ENCODE measurements at places on chromosomes 6 and 20.

- DNase-seq = peak; percentile 31
Measured at GRCh38 chr6:32668226-32668747, 1.8 kb upstream of the HLA-DQB1 start.

GRCh38 chr20:45502561-45502960 lies 12.9 kb downstream of the SPINT3 start:
- DNase-seq = no peak

DNA sequence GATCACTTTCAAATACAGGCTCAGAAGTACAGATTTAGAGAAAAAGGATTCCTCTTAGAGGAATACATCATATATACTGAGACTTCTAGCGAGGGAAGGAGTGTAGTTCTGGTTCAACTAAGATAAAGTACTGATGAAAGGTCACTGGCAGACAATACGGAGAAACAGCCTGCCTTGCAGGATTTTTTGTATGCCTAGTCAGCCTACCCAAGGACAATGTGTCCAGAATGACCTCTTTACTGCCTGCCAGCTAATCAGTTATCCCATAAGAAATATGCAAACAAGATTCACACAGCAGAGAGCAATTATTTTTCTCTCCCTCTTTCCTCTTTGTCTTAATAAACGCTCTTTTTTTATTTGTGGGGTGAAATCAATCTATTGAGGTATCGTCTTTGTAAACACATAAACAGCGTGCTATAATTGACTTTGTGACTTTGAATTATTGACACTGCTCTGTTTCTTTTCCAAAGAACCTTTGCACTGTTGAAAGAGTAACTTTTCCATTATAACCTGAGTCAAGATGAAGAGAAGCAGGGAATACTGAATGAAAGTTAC lies 1.4 kb upstream of the TSPYL4 start:
- DNase-seq = no peak

- DNase-seq = no peak
Measured at GRCh38 chr6:119077391-119077642, 1.1 kb downstream of the FAM184A start.

- DNase-seq = no peak
Measured at GRCh38 chr20:35837577-35838195, 65.9 kb downstream of the PHF20 start.

- DNase-seq = no peak
Measured at GRCh38 chr6:129402244-129402643, 307.7 kb downstream of the ARHGAP18 start.

GRCh38 chr20:44056010-44056698 lies 130.8 kb downstream of the JPH2 start:
- DNase-seq = peak; percentile 42

- no peak for DNase-seq
Measured at GRCh38 chr6:121040831-121041230, 293.4 kb downstream of the TBC1D32 start.

DNA sequence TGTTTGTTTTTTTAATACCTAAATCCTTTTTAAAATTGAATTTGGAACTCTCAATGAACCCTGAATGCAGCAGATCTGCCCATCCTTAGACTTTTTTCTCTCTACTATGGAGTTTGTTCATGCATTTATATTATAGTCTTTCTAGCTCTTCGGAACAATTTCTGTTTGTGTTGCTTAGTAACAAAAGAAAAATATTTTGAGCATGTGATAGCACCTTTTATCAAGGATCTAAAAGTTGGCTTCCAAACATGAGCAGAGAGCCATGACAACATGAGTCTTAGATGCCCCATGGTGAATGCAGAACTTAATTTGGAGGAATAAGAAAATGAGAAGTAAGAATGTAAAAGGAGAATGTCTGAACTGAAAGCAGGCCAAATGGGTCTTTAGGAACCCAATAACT lies 133.7 kb downstream of the EDN1 start:
- DNase-seq = no peak

DNA sequence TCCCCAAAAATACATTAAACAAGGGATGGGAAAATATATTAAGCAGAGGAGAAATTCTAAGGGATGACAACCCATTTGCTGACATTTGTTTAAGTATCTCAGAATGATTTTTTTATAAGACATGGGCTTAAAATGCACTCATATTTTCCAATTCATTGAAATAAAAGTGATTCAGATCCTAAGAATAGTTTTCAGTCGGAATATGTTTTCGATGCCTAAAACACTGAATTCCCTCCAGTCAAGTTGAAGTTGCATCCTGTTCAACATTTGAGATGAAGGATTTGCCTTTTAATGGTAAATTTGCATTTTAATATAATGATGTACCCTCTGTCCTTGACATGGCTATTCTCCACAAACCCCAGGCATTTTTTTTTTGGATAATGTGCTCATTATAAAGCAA lies 79.3 kb downstream of the PTCHD4 start:
- DNase-seq = no peak

GRCh38 chr6:158648682-158649131 lies 1.1 kb upstream of the SYTL3 start:
- peak; percentile 34 for DNase-seq

DNA sequence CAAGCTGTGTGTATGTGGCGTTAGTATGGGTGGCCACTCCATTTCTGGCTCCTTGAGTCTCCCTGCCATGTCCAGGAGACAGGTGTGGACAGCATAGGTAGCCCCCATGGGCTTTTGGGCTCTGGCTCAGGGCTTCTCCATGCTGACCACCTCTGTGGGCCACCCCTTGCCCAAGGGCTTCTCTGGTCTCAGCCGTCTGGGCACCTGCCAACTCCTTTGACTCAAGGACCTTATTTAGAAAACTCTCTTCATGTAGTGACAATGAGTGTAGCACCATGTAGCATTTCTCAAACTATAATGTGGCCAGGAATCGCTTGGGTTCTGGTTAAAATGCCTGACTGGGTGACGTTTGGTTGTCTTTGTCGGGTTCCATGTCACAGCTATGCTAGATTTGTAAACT lies 5.1 kb upstream of the GTSF1L start:
- no peak for DNase-seq

- no peak for DNase-seq
Measured at GRCh38 chr6:148829415-148830101, 82.7 kb downstream of the UST start.

Measured in activated naive CD8-positive, alpha-beta T cell treated with anti-CD3 and anti-CD28 coated beads, Interleukin-2, amount 50 U/mL, for 24 hours (primary cell).